ENCODE measurements at places on chromosomes 4 and X.

GRCh38 chr4:144670776-144671175 is 24.8 kb downstream of the HHIP start:
- DNase-seq, result no peak

- DNase-seq, result no peak
Measured at GRCh38 chr4:108561116-108561515, 59.3 kb upstream of the RPL34 start.

GRCh38 chrX:153578200-153578835 is 20.6 kb downstream of the CCNQ start:
- DNase-seq, result no peak

GRCh38 chrX:109830704-109831206 is 97.7 kb upstream of the ACSL4 start:
- no peak for DNase-seq

GRCh38 chrX:105765691-105766090 is 56.6 kb upstream of the NRK start:
- DNase-seq, result no peak

- DNase-seq, result no peak
Measured at GRCh38 chr4:183591301-183591700, 67.7 kb downstream of the RWDD4 start.

Measured in activated CD8-positive, alpha-beta T cell treated with anti-CD3 and anti-CD28 coated beads, Interleukin-2, amount 10 ng/mL, durations not matched to agents 7 days and 5 days (primary cell).